ENCODE measurements at places on chromosomes 2 and 18.

GRCh38 chr2:58557176-58557575 lies 316.1 kb upstream of the FANCL start:
- DNase-seq = no peak

DNA sequence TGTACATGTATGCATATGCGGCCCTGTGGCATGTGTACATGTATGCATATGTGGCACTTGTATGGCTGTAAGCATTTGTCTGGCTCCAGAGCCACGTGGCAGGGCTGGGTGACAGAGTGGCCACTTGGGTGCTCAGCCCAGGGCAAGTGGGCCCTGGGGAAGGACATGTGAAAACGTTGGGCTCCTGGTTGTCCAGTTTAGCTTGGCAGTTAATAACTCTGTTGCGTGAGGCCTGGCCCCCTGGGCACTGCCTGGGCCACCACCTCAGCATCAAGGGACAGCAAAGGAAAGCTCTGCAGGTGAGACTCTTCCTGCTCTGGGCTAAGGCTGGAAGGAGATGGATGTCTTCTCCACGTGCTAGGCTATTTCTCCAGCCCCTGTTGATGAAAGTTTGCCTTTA lies 119.9 kb downstream of the CTIF start:
- DNase-seq = no peak

DNA sequence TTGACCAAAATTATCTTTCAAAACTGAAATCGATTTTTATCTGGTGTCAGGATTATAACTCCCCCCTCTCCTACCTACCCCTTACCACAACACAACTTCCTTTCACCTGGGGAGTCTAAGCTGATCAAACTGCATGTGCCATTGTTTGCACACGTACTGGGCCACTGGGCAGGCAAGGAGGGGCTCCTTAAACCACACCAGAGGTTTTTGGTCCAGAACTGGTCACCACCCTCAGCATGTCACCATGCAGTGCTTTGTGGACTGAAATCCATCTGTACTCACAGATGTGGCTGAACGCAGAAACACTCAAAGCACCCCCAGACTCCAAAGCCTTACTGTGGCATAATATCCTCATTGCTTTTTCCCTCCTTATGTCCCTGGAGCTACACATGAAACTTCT lies 13.9 kb upstream of the ARHGAP25 start:
- no peak for DNase-seq

DNA sequence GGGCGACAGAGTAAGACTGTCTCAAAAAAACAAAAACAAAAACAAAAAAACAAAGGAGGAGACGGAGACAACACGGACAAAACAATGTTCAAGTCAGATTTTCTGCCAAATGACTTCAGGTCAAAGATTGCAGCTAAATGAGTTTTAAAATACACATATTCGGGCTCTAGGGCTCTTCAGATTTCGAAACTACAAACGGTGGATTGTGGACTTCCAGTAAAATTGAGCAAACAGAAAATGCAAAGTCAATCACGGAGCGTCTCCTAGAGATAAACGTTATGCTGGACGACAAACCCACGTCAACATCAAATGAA lies 558 bp downstream of the MRPS5 start:
- DNase-seq = no peak

GRCh38 chr2:135820003-135820618 lies 16.9 kb downstream of the LCT start:
- no peak for DNase-seq

DNA sequence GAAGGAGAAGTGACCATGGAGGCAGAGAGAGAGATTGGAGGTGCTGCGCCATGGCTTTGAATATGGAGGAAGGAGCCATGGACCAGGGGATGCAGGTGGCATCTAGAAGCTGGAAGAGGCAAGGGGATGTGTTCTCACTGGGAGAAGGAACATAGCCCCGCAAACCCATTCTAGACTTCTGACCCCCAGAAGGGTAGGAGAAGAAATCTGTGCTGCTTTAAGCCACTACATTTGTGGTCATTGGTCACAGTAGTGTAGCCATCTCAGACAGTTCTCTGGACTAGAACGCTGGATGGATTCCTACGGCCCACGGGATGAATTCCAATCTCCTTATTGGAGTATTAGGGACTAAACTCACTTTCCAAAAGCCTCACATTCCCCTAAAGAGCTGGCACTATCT lies 67.8 kb downstream of the PTGR3 start:
- no peak for DNase-seq

- no peak for DNase-seq
These were observed 115.6 kb downstream of the CACNB4 start for GRCh38 chr2:151983221-151983620.

GRCh38 chr2:241121008-241121407 lies 18.9 kb upstream of the MTERF4 start:
- DNase-seq = no peak

GRCh38 chr18:57547260-57547659 lies 39.2 kb downstream of the FECH start:
- DNase-seq = no peak

GRCh38 chr18:51559902-51560287 lies 362.4 kb upstream of the MEX3C start:
- no peak for DNase-seq

- no peak for DNase-seq
These were observed 214.5 kb downstream of the NBAS start for GRCh38 chr2:15346624-15347023.

- no peak for DNase-seq
These were observed 1.9 kb downstream of the SP5 start for GRCh38 chr2:170716851-170717598.

DNA sequence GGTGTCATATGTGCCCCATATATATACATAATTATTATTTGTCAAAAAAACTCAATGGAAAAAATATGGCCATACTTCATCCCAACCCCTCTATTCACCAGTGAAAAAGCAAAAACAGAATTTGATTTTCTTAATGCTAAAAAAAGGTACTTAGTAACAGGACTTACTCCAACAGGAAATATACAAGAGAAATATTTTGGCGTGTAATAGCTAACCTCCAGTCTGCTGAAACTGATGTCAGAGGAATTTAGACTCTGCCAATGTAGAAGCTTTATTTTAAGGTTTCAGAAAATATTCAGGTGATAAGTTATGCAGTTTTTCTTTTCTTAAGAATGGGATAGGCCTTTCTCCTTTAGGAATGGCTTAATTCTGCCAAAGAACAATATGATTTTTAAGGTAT lies 72.6 kb downstream of the TMEFF2 start:
- DNase-seq = no peak

DNA sequence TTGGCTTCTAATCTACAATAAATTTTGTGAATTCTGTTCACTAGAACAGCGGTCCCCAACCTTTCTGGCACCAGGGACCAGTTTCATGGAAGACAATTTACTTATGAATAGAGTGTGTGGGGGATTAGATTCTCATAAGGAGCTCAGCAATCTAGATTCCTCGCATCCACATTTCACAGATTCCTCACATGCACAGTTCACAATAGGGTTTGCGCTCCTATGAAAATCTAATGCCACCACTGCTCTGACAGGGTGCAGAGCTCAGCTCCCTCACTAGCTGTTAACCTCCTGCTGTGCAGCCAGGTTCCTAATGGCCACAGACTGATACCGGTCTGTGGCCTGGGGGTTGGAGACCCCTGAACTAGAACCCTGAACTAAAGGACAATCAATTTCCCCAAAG lies 1568.6 kb upstream of the NXPH2 start:
- DNase-seq = peak; percentile 78

- peak; percentile 82 for DNase-seq
These were observed 131.5 kb downstream of the ZNF532 start for GRCh38 chr18:58996131-58996641.

DNA sequence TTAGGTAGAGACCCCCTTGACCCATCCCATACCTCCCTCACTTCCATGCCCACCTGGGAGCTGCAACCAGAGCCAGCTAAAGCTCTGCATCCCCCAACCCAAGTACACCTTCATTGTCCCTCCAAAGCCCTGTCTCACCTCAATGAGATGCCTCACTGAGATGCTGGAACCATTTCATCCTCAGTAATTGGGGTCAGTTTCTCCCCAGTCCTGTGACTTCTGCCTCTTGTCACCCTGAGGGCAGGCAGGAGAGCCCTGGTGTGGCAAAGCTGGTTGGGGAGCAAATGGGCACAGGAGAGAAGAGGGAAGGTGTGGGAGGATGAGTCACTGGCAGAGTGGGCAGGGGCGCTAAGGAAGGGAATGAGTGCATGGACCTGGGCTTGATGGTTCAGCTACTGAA lies 27.9 kb upstream of the NT5DC4 start:
- no peak for DNase-seq

All from HAP-1 (cell line).